Coronary artery (tissue), 2 donors: ENCODE measurements at places on chromosomes 3 and 15.

GRCh38 chr3:41290306-41290705 lies 91.0 kb downstream of the CTNNB1 start:
- no peak for DNase-seq

GRCh38 chr15:90881978-90882721 lies 2.2 kb upstream of the FES start:
- no peak for DNase-seq

- no peak for DNase-seq
Observed at GRCh38 chr3:171401432-171401831, 58.8 kb downstream of the TNIK start.

DNA sequence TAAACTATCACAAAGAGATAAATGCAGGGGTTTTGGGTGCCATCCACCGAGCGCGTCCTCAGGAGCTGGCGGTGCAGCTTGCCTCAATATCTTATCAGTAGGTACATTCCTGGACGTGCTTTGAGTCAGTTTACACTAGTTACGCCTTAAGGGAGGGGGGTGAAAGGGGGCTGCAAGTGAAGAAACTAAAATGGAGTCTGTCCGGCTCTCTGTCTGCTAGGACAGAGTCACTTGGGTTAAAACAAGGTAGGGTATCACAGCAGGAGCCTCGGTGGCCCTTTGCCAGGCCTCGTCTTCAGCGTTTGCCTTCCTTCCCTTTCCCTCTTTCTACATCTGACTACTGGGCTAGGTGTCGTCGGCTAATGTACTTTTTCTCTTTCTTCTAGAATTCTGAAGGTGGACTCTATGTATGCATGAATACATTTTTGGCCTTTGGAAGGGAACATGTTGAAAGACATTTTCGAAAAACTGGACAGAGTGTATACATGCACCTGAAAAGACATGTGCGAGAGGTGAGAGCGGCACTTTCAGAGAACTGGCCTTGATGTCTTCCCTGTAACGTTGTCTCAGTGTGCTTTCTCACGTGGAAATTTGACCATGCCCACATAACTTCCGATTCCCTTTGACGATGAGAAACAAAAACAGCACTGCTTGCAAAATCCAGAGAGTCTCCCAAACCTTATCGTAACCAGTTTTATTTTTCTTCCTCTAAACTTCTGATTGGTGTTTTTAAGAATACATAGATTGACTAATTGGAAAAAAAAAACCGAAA lies 28.8 kb downstream of the USP13 start:
- no peak for DNase-seq

DNA sequence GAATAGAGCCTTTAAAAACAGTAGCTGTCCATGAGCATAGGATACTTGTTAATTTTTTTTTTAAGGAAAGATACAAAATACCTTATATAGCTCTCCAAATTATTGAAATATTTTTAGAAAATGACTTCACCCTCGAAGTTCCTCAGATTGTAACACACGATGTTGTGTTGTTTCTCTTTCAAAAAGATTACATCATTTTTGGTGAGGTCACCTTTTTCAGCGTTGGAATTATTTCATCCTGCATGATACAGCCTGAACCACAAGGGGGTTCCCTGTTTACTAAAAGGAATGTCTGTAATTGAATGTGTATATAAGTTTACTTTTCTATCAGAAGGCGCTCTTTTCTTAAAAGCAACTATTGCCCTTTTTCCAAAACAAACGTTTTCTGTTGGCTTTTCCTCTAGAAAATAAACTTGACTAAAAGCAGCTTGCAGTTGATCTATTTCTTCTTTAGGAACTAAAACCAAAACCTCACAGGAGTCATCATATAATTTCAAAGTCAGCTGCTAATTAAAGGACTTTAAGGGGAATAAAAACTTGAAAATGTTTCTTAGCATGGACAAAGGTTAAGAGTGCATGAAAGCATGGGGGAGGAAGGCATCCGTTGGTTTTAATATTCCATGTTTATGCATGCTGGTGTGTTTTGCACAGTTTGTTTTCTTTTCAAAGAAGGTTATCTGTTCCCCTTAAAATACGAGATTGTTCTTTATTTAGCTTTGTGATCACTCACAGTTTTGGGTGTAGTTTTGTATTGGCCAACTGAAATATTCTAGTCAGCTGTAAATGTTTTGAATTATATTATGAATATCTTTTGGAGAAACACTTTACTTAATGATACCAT lies 29.4 kb downstream of the LYSMD4 start:
- no peak for DNase-seq

DNA sequence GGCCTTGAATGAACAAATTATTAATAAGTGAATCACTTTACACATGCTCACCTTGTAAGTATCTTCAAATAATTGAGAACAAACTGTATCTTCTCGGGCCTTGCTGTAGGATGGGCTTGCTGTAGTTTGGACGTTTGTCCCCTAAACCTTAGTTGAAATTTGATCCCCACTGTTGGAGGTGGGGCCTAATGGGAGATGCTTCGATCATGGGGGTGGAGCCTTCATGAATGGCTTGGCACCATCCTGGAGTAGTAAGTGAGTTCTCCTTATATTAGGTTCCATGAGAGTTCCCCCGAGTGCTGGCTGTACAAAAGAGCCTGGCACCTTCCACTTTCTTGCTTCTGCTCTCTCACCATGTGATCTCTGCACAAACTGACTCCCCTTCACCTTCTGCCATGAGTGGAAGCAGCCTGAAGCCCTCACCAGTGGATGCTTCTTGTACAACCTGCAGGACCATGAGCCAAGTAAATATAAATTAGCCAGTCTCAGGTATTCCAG lies 29.3 kb downstream of the PIGB start:
- no peak for DNase-seq

DNA sequence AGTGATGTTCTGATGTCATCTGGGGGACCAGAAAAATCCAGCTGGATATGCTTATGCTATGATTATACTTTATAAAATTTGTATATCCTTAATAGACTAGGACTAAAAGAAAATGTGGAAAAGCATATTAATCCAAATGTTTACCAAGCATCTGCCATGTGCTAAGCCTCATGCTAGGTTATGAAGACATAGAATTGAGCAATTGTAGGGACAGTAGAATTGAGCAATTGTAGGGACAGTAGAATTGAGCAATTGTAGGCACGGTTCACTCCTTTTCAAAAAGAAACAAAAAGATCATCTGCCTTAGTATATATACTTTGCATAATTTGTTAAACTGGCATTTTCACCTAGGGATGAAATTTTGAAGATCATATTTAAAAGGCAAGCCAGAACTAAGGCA lies 18.3 kb downstream of the ABHD5 start:
- no peak for DNase-seq

- DNase-seq, result no peak
Observed at GRCh38 chr15:94493176-94493575, 261.8 kb downstream of the MCTP2 start.

DNA sequence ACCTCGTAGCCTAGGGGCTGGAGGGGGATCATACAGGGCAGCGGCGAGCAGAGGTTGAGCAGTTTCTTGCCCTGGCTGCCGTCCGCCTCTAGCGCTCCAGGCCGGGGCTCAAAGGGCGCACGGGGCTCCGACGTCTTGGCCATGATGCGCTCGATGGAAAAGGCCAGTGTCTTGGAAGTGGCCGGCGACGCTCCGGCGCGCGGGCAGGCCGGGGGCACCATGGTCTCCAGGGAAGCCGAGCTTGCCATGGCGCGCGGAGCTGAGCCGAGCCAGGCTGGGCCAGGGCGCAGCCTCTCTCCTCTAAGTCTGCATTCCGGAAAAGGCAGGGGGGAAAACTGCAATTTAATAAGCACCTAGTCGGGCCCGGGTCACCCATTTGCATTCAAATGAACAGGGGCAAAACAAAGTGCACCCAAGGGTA lies 719 bp downstream of the FEZF2 start:
- DNase-seq, result no peak

DNA sequence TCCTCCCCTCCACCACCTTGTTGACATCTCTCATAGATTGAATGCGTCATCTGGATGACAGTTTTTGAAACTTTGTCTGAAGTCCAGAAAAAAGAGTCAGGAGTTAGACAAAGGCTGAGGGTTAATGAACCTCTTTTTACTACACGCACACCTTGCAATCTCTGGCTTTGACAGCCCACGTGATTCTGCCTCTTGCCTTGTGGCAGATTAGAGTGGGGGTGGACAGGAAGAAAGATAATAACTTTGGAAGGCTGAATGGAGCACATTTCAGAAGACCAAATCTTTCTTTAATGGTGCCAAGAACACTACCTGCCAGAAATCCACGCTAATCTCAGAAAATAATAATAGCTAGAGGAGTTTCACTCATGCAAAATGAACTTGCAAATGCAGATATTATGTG lies 327.9 kb upstream of the TRIM42 start:
- peak; percentile 26 for DNase-seq

GRCh38 chr15:79924379-79924778 lies 27.6 kb upstream of the MTHFS start:
- DNase-seq, result no peak

DNA sequence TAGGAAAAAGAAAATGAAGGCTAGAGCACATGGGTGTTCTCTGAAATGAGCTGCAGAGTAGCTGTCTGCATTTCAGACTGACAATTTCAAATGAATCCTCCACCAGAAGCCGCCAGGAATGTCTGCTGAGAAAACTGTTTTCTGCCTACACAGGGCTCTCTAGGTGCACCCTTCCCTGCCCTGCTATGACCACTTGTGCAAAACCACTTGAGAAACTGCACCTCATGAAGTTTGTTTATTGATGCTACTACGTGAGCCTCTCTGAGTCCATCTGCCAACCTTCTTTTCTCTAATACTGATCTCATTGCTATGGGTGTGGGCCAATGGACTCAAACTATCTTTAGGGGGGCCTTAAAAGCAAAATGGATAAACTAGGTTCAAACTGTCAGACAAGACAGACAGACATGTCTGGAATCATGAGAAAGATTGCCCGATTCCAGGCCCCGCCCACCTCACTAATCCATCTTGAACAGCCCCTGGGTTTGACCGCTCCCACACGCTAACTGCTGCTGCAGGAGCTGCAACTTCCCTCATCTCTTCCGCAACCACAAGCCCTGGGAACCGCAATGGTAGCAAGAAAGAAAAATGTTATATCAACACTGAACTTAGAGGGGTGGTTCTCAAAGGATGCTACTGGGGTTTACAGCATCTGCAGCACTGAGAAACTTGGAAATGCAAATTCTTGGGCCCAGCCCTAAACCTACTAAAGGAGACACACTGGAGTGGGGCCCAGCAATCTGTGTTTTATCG lies 9.0 kb upstream of the CD47 start:
- no peak for DNase-seq

GRCh38 chr3:52820736-52821135 lies 9.7 kb downstream of the ITIH4 start:
- DNase-seq, result no peak

GRCh38 chr15:78621810-78622402 lies 1.1 kb upstream of the CHRNA3 start:
- no peak for DNase-seq
